Testis (tissue), 5 donors: ENCODE measurements at places on chromosomes 11 and 22. TPM values are rescaled to one million over a fixed set of nuclear protein-coding genes. Genes with fewer than 3 reads are reported as not detected.
A peak's percentile ranks its signal among the peaks of the same experiment; 100 is the strongest.

GRCh38 chr11:60777572-60777971 lies 7.6 kb upstream of the MS4A10 start:
- DNase-seq = no peak

GRCh38 chr11:36564376-36565030 lies 3.3 kb upstream of the RAG1 start:
- peak; percentile 74 for DNase-seq

- DNase-seq = no peak
Observed at GRCh38 chr11:82937554-82937953, 36.0 kb downstream of the DDIAS start.

GRCh38 chr11:83521647-83522596 lies 235.8 kb upstream of the CCDC90B start:
- DNase-seq = no peak

DNA sequence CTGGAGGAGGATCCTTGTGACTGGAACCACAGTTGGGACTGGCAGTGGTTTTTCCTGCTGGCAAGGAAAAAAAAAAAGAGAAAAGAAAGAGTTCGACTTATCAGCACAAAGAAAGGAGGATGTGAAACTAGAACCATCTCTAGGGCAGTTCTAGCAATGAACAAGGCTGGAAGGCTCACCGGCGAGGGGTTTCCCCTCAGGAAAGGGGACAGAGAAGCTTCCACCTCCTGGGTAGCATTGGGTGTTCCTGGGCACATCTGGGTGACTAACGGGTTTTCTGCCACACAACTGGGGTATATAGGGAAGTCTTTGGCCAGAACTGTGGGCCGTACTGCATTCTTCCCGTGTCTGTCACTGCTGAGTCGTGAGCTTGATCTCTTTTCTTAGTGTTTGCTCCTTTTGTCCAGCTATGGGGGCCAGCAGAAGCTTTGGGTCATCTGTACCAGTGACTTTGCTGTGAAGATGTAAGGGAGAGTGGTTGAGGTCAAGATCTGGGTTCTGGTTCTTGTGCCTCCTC lies 109.4 kb upstream of the OR4B1 start:
- no peak for DNase-seq

Gene MRGPRF
- polyA plus RNA-seq = 21.1 TPM

Gene POU2AF3
- polyA plus RNA-seq = 11.5 TPM

Gene SLC7A4
- polyA plus RNA-seq = 54.8 TPM

Gene PTS
- 28.0 TPM for polyA plus RNA-seq

Gene RIC8A
- polyA plus RNA-seq = 132 TPM

Gene OSM
- 0.69 TPM for polyA plus RNA-seq
